ENCODE measurements at places on chromosomes 12 and 14. TPM values are rescaled to one million over a fixed set of nuclear protein-coding genes. Genes with fewer than 3 reads are reported as not detected.

Gene METAP2
- polyA plus RNA-seq = 52.6 TPM

DNA sequence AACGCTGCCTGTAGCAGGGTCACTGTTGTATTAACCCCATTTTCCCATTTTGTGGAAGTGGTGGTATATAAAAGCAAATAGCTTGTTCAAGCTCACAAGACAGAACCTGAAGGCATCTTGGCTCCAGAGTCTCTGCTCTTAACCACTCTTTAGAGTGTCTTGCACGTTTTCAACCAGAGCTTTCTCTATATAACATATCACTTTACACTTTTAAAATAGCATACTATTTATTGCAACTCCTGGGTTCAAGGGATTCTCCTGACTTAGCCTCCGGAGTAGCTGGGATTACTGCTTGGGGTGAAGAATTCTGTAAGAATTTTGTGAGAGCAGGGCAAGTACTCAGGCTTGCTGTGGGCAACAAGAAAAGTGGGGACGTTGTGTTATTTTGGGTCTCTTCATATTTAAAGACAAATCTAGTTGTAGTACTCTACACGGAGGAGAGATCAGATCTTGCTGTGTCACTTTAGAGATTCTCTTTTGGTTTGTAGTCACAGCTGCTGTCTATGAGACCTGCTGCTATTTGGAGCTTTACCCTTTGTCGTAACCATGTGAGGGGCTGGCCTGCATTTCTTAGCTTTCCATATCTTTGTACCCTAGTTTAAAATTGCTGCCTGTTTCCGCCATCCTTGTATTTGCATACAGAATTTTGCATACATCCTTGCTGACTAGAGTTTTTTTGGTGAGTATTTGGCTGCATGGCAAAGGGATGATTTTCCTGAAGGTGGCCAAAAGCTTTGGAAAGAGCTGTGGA lies 40.7 kb downstream of the WDR20 start:
- no peak for DNase-seq

GRCh38 chr14:60014402-60014801 lies 77.3 kb upstream of the PCNX4 start:
- DNase-seq = no peak

GRCh38 chr12:29145372-29146170 lies 3.5 kb upstream of the FAR2 start:
- DNase-seq = no peak

Gene GPR137C
- 0.06 TPM for polyA plus RNA-seq

Gene TPPP2
- polyA plus RNA-seq = not detected

GRCh38 chr12:115343601-115344000 lies 659.6 kb upstream of the TBX3 start:
- no peak for DNase-seq

Gene PRB2
- not detected for polyA plus RNA-seq

GRCh38 chr12:30996255-30996654 lies 69.7 kb downstream of the TSPAN11 start:
- no peak for DNase-seq

Gene GPR135
- polyA plus RNA-seq = 0.13 TPM

Gene KLRB1
- polyA plus RNA-seq = not detected

Gene HSPB8
- polyA plus RNA-seq = 0.27 TPM
